Fibroblast of skin of left quadriceps (primary cell): ENCODE measurements at places on chromosomes 7 and 10.
A peak's percentile ranks its signal among the peaks of the same experiment; 100 is the strongest.

DNA sequence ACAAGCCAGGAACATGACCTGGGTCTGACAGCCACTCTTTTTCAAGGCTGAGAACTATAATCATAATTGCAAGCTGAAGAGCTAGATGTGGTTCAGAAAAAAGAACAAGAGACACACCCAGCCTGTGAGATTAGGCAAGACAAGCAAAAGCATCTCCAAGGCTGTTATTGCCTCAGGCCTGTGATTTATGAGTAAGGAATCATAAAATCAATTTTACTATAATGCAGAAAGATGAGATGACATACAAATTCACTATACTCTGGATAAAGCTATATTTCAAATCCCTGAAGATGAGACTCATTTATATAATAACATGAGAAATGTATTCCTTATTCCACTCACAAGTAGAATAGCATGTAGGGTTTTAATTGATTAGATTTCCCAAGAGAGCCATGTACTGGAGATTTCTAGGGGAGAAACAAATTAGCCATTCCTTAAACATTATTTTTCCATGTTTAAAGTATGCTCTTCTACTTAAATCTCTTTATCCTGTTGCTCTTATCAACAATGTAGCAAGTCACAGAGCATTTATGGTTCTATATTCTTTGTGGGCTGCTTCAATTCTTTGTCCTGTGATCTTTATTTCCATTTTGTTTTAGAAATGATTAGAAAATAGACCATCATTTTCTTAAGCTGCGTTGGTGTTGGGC lies 47.4 kb downstream of the FHIP2A start:
- no peak for DNase-seq

DNA sequence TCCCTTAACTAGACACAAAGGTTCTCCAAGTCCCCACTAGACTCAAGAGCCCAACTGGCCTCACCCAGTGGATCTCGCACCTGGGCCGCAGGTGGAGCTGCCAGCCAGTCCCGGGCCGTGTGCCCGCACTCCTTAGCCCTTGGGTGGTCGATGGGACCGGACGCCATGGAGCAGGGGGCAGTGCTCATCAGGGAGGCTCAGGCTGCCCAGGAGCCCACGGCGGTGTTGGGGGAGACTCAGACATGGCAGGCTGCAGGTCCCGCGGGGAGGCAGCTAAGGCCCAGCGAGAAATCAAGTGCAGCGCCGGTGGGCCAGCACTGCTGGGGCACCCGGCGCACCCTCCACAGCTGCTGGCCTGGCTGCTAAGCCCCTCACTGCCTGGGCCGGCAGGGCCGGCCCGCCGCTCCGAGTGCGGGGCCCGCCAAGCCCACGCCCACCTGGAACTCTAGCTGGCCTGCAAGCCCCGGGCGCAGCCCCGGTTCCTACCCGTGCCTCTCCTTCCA lies 130.5 kb downstream of the RALA start:
- DNase-seq, result no peak

GRCh38 chr10:45463244-45464116 lies 89.5 kb downstream of the ALOX5 start:
- no peak for DNase-seq

- DNase-seq, result peak; percentile 2
These were observed 69.2 kb downstream of the SEMA3E start for GRCh38 chr7:83579740-83580139.

DNA sequence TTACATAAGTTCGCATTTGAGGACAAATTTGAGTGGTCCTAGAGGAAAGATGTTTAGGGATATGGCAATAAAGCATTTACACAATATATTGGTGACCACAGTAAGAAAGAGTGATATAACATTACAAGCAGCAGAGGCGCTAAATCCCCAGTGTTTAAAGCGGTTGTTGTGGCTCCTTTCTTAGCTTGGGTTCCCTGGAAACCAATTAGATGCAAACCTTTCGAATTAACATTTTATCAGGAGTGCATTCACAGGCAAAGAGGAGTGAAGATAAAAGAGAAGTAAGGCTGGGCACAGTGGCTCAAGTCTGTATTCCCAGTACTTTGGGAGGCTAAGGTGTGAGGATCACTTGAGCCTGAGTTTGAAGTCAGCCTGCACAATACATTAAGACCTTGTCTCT lies 331.1 kb downstream of the BICC1 start:
- no peak for DNase-seq

GRCh38 chr10:17081431-17081830 lies 48.2 kb downstream of the CUBN start:
- DNase-seq, result no peak

GRCh38 chr10:47368431-47369180 lies 15.5 kb downstream of the ZNF488 start:
- no peak for DNase-seq

DNA sequence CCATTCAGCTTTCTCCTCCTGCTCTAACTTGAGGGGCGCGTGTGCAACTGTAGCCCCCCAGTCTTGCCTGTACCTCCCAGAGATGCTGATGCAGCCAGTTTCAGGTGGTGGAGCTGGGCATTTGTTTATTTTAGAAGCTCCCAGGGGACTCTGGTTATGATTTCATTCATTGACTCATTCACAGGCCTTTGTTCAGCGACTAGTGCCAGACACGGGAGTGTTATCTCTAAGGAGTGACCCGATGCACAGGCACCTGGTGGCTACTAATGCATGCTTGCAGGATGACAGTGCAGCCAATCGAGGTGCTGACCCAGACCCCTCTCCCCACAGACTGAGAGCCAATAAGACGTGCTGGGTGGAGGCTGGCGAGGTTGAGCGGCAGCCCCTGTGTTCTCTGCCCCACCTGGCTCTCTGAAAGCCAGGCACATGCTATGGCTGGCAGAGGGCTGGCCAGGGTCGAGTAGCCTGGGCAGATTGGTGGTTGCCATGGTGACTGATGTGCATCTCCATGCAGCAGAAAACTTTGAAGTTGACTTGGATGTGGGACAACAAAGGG lies 19.7 kb upstream of the SLC18A2 start:
- no peak for DNase-seq

- DNase-seq, result no peak
These were observed 127.4 kb downstream of the WNT2 start for GRCh38 chr7:117195361-117196029.

GRCh38 chr10:30027057-30028005 lies 32.1 kb downstream of the JCAD start:
- DNase-seq, result no peak

- no peak for DNase-seq
These were observed 94.9 kb downstream of the CARD11 start for GRCh38 chr7:2948749-2949148.

GRCh38 chr10:133162178-133162909 lies 2.3 kb downstream of the KNDC1 start:
- DNase-seq, result no peak

- no peak for DNase-seq
These were observed 423.4 kb downstream of the DNAJB6 start for GRCh38 chr7:157760004-157760730.

GRCh38 chr7:137885678-137886077 lies 38.9 kb upstream of the DGKI start:
- DNase-seq, result no peak

GRCh38 chr10:44963772-44964633 lies 4.4 kb downstream of the RASSF4 start:
- DNase-seq, result no peak

DNA sequence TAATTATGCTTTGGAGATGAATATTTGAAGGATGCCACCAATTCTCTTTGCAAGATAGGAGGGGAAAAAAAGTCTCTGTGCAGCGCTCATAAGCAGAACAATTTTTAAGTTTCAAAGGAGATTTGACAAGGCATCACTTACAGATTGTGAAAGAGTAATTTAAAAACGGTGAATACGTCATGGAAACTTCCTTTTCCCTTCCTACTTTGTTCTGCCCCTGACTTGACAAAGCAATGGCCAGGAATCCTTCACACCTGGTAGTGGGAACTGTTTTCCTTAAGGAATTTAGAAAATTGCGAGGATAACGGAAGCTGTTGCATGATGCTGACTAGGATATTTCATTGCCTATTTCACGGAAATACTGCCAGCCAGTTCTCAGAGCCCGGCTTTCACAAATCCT lies 16.7 kb downstream of the FAM107B start:
- no peak for DNase-seq

GRCh38 chr10:99708428-99709012 lies 23.4 kb downstream of the COX15 start:
- DNase-seq, result no peak

DNA sequence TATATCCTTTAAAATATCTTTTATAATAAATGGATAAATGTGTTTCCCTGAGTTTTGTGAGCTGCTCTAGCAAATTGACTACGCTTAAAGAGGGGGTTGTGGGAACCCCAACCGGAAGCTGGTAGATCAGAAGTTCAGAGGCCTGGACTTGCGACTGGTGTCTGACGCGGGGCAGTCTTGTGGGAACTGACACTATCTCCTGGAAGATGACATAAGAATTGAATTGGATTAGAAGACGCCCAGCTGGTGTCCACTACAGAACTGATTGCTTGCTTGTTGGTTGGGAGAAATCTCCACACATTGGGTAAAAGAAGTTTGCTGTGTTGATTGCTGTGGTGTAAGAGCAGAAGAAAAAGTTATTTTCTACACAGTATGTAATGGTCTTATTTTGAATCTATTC lies 51.1 kb upstream of the AHR start:
- no peak for DNase-seq

GRCh38 chr7:111866787-111867186 lies 304.5 kb upstream of the IMMP2L start:
- DNase-seq, result no peak

GRCh38 chr10:71213761-71214440 lies 1.5 kb downstream of the UNC5B start:
- DNase-seq, result peak; percentile 82

DNA sequence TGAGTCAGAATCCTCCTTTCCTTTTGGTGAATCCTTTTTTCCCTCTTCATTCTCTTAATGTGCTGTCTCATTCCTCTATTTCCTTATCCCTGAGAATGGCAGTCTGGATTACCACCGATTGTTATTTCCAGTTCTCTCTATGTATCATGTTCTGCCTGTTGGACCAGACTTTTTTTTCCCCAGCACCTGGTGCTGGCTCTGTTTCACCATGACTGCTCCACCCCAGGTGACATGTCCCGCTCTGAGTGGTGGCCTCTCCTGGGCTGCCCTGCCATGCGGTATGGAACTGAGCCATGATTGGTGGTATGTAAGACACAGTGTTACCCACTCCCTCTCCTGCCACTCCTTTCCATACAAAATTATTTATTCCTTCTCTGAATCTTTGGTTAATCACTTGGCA lies 399.9 kb downstream of the GATA3 start:
- DNase-seq, result no peak

DNA sequence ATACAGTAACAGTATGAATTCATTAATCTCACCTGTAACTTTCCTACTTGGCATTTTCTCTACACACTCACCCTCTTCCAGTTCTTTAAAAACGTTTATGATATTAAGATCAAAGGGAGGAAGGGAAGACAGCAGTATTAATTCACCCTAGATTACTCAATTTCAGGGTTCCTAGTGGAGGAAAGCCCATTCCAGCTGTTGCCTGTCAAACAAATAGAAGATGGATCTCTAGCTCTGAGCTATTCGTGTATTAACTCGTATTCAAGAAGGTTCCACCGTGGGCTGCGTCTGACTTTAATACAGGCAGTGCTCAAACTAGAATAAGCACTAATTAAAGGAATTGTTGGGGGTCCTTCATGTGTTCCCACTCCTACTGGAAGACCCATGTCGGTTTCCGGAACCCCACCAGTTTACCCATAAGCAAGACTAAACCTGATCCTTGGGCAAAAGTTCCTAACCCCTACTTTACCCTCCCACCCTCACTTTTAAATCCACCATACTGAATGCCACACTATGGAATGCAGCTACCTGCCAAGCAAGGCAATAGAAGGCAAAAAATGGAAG lies 2.1 kb downstream of the NANOS1 start:
- no peak for DNase-seq

DNA sequence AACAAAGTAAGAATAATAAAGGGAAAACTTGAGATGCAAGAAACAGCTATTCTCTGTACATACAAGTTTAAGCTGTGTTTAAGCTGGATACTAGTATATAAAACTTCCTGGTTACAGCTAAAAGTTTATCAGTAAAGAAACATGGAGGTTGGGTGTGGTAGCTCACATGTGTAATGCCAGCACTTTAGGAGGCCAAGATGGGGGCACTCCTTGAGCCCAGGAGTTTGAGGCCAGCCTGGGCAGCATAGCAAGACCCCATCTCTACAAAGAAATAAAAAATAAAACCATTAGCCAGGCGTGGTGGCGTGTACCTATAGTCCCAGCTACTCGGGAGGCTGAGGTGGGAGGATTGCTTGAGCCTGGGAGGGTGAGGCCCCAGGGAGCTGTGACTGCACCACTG lies 3.2 kb downstream of the RSU1 start:
- DNase-seq, result no peak

GRCh38 chr10:75103881-75104686 lies 7.4 kb upstream of the SAMD8 start:
- DNase-seq, result no peak

DNA sequence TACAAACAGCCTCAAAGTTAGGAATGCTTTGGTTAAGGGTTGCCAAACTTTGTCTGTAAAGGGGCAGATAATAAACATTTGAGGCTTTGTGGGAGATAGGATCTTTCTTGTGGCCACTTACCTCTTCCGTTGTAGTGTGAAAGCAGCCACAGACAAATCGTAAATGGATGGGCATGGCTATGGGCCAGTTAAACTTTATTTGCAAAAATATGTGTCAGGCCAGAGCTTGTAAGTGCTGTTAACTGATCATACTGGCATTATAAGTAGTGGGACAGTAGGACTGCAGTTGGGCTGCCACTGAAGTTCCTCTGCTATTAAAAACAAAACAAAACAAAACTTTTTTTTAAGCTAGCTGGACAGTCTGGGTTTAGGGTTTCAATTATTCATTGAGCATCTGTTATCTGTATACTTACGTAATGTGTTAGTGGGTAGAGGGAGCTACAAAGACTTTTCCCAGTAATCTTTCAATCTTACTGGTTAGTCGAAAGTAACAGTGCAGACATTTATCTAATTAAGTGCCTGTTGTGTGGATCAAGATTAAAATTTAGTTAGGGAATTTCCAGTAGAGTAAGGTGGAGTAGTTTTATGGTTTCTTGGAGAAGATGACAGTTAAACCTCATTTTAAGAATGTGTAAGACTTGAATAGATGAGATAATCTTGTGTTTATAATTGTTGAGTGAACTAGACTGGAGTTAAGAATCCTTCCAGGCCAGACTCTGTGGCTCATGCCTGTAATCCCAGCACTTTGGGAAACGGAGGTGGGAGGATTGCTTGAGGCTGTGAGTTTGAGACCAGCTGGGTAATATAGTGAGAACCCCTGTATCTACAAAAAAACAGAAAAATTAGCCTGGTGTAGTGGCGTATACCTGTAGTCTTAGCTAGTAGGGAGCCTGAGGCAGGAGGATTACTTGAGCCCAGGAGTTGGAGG lies 100.1 kb downstream of the BTRC start:
- DNase-seq, result no peak

- DNase-seq, result peak; percentile 42
These were observed 36.1 kb upstream of the CCNY start for GRCh38 chr10:35300063-35300699.

- DNase-seq, result no peak
These were observed 62.0 kb downstream of the ENTPD1 start for GRCh38 chr10:95818010-95818409.
